ENCODE measurements at places on chromosomes 12 and 14.

- no peak for DNase-seq
Observed at GRCh38 chr12:14362352-14362751, 3.1 kb upstream of the ATF7IP start.

- DNase-seq: no peak
Observed at GRCh38 chr12:113277511-113277910, 56.2 kb downstream of the TPCN1 start.

DNA sequence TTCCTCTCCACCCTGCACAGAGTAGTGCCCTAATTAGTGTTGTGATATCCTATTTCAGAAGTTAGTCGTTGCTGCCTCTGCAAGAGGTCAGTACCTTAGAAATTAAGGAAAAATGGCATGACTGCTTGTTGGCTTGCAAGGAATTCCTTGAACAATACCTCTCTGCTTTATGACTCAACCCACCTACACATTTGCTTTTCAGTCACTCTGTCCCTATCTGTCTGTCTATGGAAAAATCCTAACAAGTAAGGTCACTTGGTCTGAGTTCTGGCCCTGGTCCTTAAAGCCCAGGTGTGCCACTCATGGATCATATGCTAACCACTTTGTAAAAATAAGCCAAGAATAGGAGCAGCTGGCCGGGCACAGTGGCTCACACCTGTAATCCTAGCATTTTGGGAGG, 116.4 kb upstream of the ATF1 start:
- no peak for DNase-seq

DNA sequence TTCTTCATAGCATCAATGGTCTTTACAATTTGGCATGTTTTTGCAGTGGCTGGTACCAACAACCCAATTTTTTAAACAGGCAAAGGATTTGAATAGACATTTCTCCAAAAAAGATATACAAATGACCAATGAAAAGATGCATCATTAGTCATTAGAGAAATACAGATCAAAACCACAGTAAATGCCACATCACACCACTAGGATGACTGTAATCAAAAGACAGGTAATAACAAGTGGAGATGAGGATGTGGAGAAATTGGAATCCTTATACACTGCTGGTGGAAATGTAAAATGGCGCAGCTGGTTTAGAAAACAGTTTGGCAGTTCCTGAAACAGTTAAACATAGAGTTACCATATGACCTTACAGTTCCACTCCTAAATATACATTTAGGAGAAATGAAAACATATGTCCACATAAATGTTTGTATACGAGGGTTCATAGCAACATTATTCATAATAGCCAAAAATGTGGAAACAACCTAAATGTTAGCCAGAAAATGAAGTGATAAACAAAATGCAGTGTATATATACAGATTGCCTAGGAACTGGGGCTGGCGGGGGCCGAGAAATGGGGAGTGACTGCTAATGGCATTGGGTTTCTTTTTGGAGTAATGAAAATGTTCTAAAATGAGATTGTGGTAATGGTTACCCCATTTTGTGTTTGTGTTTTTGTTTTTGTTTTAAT, 55.2 kb downstream of the TGFB3 start:
- DNase-seq: no peak

GRCh38 chr12:130076752-130077151, 85.5 kb upstream of the FZD10 start:
- DNase-seq: no peak
